ENCODE measurements at places on chromosomes 12 and 14. TPM values are rescaled to one million over a fixed set of nuclear protein-coding genes. Genes with fewer than 3 reads are reported as not detected.

Gene MFAP5
- 0.69 TPM for total RNA-seq

Gene PRR4
- total RNA-seq: 0.55 TPM

Gene IL31
- not detected for total RNA-seq

Gene EIF4B
- total RNA-seq: 508 TPM

Gene ARL1
- total RNA-seq: 40.4 TPM

Gene FAM222A
- total RNA-seq: 2.1 TPM

Gene SPTLC2
- 15.9 TPM for total RNA-seq

Gene CLBA1
- total RNA-seq: 6.5 TPM

Gene RAB35
- total RNA-seq: 23.0 TPM

Gene CELA1
- total RNA-seq: not detected

Gene TDRD9
- 2.1 TPM for total RNA-seq

Gene PRKD1
- total RNA-seq: 4.4 TPM

Data from pancreas (tissue), 10 donors.